ENCODE measurements at places on chromosomes 6 and 20.

DNA sequence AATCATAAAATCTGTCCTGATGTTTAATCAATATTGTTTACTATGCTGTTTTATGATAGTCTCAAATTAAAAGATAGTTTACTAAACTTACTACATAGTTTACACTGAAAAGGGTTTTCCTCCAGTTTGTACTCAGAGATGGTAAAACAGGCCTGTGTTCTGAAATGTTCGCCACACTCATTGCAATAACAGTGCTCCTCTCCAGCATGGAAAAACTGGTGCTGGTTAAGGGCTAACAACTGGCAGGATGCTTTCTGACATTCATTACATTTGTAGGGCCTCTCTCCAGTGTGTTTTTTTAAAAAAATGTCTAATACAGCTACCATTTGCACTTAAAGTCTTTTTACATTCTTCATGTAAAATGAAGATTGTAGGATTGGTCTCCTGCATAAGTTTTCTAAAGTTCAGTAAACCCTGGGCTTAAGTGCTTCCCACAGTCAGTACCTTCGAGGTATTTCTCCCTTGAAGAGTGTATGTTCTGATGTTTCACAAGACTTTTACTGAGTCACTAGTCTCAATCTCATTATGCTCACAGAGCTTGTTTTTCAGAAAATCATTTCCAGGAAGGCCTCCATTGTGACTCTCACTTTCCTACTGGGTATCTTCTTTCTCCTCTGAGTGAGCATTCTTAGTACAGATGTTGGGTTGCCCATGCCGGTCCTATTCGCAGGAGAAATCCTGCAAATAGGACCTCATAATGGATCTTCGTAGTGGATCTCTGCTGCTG lies 8.7 kb upstream of the ZSCAN12 start:
- DNase-seq, result no peak

- DNase-seq, result no peak
Measured at GRCh38 chr6:5832668-5833067, 174.1 kb downstream of the NRN1 start.

DNA sequence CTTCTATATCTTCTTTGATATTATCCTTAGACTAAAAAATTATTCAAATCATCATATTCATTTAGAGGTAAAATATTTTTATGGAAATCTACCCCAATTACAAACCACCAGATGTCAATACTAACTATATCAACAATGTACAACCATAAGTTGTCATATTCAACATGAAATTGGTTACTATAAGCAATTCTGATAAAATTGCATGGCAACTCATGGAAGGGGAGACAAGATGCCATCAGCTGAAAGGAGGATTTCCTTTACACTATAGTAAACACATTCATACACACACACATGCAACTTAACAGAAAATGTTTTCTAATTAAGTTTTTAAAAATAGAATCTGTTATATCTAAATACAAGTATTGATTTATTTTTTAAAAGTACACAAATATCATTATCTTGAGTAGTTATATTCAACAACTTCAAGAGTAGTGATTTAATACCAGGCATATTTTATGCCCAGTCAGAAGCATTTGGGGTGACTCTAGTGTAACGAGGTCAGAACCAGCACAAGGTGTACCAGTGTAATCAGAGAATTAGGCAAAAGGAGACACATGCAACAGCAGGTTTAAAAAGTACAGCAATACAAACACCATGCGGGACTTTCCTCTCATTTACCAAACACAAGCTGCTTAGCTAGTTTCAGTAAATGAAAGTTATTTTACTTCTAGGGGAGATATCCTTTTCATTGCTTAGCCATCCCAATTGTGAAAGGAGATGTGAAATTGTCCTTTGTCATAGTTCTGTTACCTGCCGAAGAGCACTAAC lies 1.0 kb downstream of the FILIP1 start:
- no peak for DNase-seq

DNA sequence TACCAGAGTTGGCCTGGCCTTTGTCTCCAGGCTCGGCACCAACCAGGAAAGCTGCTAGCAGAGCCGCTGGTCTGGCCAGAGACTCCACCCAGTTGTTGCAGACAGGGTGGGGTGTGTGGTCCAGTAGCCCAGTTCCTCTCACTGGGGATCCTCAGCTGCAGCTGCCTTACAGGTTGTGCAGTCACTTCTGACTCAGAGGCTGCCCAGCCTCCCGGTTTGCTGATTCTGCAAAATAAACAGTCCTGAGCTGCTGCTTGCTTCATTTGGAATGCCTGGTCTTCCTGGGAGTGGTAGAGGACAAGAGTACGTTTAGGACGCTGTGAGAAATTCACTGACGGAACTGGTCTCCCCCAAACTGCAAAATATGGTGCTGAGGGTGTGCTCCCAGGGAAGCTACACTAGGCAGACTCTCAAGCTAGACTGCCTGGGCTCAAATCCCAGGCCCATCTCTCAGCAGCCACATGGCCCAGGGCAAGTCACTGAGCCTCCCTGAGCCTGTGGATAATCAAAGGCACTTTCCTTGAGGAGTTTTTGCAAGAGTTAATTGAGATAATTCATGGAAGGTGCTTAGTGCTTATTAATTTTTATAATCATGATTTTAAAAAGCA lies 246.1 kb downstream of the TFAP2C start:
- DNase-seq, result no peak

DNA sequence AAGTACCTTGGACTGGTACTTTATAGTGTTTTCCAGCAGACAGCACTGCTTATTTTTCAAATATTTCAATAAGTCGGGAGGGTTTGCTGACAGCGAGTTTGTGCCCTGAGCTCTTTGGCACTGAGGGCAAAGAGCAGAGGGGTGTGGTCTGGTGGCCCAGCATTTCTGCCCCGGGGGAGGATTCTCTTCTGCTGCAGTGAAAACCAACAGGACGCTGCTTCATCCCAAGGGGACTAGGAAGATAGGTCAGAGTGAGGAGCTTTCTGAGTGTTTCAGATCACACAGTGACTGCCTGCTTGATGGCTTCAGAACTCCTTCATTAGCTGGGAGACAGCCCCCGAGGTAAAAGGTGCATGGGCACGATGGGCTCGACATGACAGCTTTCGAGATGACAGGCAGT lies 8.6 kb downstream of the ULBP2 start:
- no peak for DNase-seq

DNA sequence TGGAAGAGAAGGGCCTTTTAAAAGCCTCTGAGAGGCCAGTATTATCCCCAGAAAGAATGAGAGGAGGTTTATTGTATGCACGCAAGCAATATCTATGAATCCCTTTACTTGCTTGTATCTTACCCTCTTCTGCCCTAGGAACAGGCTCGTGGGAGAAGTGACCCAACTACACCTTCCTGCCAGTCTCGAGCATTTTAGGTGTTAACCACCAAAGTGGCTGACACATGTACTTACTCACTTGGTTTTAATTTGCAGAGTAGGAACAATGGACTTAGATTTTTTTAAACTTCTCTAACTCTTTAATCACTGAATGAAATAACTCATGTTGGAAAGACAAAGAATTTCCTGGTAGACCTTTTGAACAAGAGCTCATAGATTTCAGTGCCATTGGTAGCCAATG lies 296.9 kb downstream of the PLCB1 start:
- DNase-seq, result no peak

GRCh38 chr6:148757944-148758480 lies 11.2 kb downstream of the UST start:
- no peak for DNase-seq

- DNase-seq, result no peak
Measured at GRCh38 chr20:49699200-49699992, 14.3 kb downstream of the B4GALT5 start.

- DNase-seq, result no peak
Measured at GRCh38 chr6:1377526-1377925, 11.8 kb upstream of the FOXF2 start.

DNA sequence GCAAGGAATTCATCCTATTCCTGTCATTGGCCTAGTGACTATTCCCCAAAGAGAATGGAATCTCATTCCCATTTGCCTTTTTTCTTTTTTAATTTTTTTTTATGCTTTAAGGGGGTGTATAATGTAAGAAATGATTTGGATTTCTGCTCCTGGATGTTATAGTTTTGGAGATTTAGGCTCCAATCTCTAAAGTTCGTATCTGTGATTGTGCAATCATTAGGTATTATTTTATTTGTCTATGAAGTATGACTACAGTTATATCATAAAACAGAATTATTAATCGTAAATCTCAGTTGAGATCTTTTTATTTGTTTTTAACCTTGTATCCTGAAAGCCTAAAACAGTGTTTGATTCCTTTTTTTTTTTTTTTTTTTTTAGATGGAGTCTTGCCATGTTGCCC lies 41.7 kb upstream of the EEF1A1 start:
- DNase-seq, result no peak

GRCh38 chr20:43752561-43753301 lies 25.9 kb upstream of the GTSF1L start:
- DNase-seq, result no peak

DNA sequence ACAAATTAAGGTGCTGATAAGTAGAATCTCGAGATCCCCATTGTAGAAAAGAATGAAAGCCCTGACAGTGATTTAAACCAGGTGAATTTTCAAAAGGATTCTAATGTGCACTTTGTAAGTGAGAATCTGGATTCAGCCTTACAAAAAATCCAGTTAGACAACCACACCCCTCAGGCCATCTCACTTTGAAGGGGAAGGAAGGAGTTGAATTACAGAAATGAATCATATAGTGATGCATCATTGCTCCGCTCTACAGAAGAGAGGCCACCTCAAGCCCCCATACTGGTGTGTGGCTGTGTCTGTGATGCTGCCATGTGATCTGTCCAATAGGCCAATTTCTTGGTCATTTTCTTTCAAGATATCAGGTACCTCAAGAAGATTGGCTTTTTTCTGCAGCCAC lies 85.5 kb upstream of the NT5E start:
- no peak for DNase-seq

GRCh38 chr6:143457563-143458359 lies 7.2 kb downstream of the PEX3 start:
- no peak for DNase-seq

GRCh38 chr6:72857791-72858585 lies 236.1 kb downstream of the KCNQ5 start:
- DNase-seq, result no peak

DNA sequence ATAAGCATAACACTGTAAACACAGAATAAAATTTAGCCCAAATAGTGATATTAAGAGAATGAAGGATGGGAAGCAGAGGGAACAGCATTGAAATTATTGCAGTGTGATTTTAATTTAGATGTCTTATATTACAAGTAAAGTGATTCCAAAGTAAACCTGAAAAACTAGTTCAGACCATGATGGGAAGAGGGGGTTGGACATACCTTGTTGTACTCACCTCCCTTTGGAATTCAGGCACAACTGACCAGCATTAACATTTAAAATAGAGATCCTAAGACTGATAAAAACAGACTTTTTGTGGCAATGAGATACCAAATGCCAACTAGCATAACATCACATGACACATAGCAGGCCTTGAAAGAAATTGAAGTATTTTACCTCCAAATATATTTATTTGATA lies 262.6 kb upstream of the PRND start:
- DNase-seq, result no peak

GRCh38 chr6:142551274-142551811 lies 249.5 kb downstream of the ADGRG6 start:
- DNase-seq, result peak; percentile 15

DNA sequence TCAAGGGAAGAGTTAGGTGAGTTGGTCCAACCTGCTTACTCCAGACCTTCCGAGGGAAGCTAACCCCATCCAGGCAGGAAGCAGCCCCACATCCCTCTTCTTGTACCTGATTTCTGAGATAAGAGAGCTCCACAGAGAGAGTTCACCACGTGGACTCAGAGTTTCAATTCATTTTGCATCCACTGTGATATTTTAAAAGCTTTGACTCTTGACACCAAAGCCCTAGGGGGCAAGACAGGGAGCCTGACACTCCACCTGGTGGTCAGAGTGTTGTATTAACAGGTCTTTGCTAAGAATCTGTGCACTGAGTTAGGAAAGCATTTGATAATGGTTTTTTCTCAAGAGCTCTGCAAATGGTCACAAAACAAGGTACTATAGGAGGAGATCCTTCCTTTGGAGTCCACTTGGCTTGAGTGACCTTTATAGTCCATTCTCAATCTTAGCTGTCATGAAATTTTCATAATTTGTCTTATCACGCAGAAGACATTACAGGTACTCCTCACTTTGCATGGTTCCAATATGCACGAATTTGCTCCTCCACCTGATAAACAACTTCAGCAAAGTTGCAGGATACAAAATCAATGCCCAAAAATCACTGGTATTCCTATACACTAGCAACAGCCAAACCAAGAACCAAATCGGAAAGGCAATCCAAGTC lies 56.2 kb upstream of the RIPOR2 start:
- peak; percentile 58 for DNase-seq

DNA sequence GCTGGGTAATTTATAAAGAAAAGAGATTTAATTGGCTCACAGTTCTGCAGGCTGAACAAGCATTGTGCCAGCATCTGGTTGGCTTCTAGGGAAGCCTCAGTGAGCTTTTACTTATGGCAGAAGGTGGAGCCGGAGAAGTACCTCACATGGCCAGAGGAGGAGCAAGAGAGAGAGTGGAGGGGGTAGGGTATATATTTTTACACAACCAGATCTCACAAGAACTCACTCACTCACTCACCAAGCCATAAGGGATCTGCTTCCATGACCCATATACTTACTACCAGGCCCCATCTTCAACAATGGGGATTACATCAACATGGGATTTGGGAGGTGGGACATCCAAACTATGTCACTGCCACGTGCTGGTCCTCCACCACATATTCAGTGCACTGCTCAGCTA lies 152.6 kb upstream of the PRND start:
- no peak for DNase-seq

DNA sequence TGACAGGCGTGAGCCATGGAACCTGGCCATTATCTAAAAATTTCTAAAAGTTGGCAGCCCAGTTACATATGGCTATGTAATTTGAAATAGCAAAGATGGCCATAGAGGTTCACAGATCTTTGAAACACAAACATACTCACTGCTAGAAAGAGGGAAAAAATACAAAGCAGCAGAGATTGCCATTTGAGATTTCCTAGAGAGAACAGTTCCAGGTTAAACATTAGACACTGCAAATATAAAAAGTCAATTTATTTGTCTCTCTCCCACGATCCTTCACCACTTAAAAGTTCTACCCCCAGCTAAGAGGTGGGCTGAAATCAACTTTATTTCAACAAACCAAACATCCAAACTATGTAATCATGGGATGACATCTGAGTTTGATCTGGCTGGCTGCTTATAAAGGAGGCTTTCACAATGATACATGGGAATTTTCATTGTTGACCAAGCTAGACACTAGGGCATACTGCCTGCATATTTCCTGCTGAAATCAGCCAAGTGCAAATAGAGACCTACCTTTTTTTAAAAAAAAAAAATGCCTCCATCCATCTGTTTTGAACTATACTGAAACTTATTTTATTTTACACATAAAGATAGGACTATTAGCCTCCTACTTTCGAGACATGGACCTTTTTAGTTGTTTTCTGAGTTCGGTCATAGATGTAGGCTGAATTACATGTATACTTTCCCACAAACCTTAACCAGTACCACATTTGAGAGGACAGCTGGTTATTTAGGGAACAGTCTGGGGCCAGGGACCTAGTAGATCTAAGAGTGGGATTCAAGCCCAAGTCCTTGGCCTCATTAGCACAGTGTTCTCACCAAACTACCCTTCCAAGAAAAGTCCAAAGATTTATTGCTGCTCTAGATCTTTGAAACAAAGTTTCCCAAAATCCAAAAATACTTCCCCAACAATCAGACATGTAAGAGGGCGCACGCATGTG lies 16.6 kb downstream of the DCDC2 start:
- no peak for DNase-seq

All from stimulated activated CD8-positive, alpha-beta memory T cell treated with anti-CD3 and anti-CD28 coated beads, Interleukin-4, amount 100 ng/mL, for 1 hour (primary cell).